T-cell (primary cell): ENCODE measurements at places on chromosomes 1 and 21.

DNA sequence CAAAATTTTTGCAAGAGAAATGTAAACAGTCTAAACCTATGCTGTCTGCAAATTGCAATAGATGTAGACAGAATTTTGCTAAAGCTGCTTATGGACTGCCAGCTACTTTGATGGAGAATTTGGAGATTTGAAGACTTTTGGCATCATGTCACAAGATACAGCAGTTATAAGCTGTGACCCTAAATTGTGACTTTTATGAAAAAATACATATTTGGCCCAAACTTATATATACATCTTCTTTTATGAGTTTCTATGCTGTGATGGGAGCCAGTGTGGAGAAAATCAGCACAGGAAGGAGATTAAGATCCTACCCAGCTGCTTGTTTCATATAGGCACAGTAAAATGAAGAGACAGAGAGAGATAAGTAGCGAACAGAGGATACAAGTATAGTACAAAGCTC, 1595.4 kb downstream of the PLA2G4A start:
- no peaks in the 10 kb centered on the region for H3K36me3 ChIP-seq
- no peak overlapping the region for H3K4me3 ChIP-seq
- no peak for DNase-seq
- no peaks in the 10 kb centered on the region for H3K27me3 ChIP-seq
- H3K27ac ChIP-seq: no peak overlapping the region

DNA sequence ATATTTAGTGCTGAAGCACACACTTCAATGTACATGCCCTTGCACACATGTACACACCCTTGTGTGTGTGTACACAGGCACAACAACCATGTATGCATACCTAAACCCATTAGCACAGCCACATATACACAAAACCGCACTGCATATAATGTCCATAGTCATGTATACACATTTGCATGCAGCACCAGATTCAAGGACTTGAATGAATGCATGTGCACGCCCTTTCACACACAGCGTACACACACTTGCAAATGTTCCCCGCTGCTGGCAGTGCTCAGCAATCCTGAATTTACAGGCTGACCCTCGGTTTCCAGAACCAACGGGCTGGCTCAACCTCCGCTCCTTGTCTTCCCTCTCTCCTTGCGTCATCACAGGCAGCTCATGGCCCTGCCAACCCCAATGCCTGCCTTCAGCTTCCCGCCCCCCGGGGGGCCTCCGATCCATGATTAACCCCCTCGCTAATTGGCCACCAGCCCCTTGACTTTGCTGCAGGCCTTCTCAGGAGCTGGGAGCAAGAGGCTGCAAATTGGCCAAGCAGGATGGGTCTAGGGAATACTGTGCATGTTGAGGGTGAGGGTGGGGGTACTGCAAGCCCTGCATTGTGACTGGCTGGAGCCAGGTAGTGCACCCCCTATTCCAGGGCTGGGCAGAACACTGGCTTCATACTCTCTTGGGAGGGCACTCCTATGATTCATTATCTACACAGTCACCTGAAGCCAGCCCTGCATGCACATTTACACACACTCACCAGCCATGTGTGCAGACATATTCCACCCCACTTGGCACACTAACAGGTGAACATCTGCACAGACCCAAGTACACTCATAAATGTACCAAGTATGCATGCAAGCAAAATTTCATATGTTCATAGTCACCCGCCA, 7.9 kb downstream of the GPR3 start:
- DNase-seq: no peak
- peaks cover 26% of the 10 kb centered on the region for H3K4me1 ChIP-seq
- no peak overlapping the region for H3K27ac ChIP-seq

DNA sequence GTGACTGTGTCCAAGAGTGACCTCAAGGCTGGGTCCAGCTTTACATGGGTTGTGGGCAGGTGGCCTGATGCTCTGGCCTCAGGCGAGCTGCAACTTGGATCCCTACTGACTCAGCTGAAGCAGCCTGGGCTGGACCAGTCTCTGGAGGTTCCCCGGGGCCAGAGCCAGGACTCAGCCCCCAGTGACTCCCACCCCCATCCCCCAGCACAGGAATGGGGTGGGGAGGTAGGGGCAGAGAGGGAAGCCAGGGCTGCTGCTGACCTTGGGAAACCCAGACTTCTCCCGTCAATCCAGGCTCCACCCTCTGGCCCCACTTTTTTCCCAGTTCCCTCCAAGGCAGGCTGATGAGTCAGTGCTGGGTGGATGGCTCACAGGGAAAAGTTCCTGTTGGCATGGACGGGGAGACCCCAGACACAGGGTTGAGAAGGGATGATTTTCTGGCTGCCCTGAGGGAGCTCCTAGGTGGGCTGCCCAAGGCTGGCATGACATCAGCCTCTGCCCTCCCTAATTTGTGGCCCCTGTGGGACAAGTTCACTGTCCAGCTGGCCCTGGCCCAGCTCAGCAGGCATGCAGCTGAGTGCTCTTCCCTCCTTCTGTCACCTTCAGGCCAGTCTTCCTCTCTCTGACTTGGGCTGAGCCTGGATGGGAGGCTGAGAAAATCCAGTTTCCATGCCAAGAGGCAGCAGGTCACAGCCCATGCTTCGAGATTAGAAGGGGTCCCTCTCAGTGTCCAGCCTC, 2.2 kb downstream of the ZC3H12A start:
- H3K4me1 ChIP-seq: peaks cover 87% of the 10 kb centered on the region
- H3K4me3 ChIP-seq: peak overlapping the region; percentile 93
- no peaks in the 10 kb centered on the region for H3K27me3 ChIP-seq
- peaks cover 45% of the 10 kb centered on the region for H3K36me3 ChIP-seq
- peak; percentile 4 for DNase-seq

- no peaks in the 10 kb centered on the region for H3K27me3 ChIP-seq
- H3K4me3 ChIP-seq: no peak overlapping the region
- no peak for DNase-seq
- H3K27ac ChIP-seq: no peak overlapping the region
These were observed 559.3 kb upstream of the ZRANB2 start for GRCh38 chr1:71640116-71640515.

GRCh38 chr1:219991919-219992318, 54.4 kb downstream of the EPRS1 start:
- H3K4me3 ChIP-seq: no peak overlapping the region
- DNase-seq: no peak
- H3K27ac ChIP-seq: no peak overlapping the region
- peaks cover 9% of the 10 kb centered on the region for H3K36me3 ChIP-seq
